ENCODE measurements at places on chromosomes 7 and 10. TPM values are rescaled to one million over a fixed set of nuclear protein-coding genes. Genes with fewer than 3 reads are reported as not detected.

FAM25C gene
- not detected for total RNA-seq

ZSCAN25 gene
- 21.1 TPM for total RNA-seq

GPRIN2 gene
- 0.27 TPM for total RNA-seq

DNA sequence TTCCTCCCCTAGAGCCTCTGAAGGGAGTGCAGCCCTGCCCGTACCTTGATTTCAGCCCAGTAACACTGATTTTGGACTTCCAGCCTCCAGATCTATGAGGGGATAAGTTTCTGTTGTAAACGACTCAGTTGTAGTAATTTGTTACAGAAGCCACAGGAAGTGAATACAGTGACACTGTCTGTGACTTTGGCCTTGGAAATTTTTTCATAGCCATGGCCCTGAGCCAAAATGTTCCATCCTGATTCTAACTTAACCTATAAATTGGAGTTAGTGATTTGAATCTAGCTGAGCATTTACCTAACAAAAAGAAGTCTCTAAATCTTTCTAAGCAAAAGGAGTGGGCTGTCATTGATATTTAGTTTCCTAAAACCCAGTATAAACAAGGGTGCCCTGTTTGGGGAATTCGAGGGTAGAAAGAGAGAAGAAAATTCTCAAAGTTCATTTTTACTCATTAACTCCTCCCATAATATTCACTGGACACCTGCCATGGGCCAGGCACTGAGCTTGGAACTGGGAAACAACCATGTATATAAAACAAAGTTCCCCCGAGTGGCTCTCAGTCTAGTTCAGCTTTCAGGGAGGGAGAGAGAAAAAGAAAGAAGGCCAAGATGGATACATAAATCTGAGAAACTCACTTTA, 162.3 kb downstream of the SKIDA1 start:
- DNase-seq, result no peak

GRCh38 chr10:22832066-22832602, 95.7 kb upstream of the ARMC3 start:
- DNase-seq, result no peak

GRCh38 chr7:36137258-36137657, 15.8 kb upstream of the EEPD1 start:
- DNase-seq, result no peak

DNA sequence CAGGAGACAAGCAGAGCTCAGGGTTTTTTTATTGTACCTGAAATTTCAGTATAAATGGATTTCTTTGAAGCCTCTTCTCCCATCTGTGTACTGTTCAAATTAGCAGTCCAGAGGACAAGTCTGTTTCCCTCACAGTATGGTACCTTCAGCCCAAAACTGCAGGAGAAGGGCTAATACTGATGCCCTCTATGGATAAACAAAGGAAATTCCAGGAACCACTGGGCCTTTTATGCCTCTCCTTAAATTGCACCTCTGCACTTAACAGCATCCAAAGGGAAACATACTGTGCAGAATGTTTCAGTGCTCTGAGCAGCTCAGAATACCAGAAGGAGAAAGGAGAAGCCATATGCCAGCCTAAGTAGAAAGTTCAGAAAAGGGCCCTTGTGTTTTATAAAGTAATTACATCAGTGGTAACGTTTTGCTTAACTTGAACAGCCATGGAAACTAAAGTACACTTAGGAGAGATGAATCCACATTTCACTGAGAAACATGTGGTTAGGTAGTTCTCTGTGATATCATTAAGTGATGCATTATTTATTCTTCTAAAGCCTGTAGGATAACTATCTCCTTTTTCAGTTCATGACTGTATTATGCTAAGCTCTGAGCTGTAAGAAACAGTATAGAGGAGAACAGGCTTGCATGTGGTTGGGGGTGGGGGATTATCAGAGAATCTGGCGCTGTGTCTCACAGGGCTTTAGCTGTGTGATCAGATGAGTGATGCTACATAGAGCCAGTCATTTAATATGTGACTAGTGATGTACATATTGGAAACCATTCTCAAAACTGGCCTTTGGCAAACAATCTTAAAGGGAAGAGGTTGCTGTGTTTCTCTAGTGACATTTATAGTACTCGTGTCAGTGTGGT, 111.3 kb downstream of the POU6F2 start:
- no peak for DNase-seq

TSC22D4 gene
- 57.3 TPM for total RNA-seq

GRCh38 chr7:6154542-6155404, 117.7 kb downstream of the CYTH3 start:
- no peak for DNase-seq

- DNase-seq, result no peak
These were observed 443.7 kb upstream of the GRM3 start for GRCh38 chr7:86199881-86200614.

NKX1-2 gene
- not detected for total RNA-seq

DNA sequence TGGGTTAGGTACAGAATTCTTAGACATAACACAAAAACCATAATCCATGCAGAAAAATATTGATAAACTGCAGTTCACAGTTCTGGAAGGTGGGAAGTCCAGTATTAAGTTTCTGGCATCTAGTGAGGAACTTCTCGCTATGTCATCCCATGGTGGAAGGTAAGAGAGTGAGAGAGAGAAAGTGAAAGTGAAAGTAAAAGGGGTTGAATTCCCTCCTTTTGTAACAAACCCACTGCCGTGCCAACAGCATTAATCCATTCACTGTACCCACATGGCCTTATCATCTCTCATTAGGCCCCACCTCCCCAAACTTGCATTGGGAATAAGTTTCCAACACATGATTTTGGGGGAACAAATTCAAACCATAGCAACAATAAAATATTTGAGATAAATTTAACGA, 17.1 kb downstream of the ZNF485 start:
- DNase-seq, result no peak

GRCh38 chr10:117322260-117322659, 53.0 kb downstream of the PDZD8 start:
- no peak for DNase-seq

GRCh38 chr10:11835704-11836103, 12.5 kb downstream of the PROSER2 start:
- DNase-seq, result no peak

DNA sequence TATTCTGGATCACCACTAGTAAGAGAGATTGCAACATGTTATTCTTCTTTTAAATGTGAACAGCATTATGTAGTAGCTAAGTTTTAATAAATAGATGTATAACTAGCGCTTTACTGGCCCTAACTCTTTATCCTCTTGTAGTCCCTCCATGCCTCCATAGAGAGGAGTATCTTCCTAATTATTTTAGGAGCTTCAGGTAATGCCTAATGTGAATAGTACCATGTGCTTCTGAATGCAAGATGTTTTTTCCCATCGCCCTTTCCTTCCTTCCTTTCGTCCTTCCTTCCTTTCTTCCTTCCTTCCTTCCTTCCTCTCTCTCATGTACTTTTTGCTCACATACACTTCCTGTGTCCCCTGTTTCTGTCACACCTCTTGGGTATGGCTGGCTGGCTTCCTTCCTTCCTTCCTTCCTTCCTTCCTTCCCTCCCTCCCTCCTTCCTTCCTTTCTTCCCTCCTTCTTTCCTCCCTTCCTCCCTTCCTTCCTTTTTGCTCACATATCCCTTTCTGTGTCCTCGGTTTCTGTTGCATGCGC, 290.7 kb downstream of the HDAC9 start:
- no peak for DNase-seq

- no peak for DNase-seq
These were observed 111.6 kb downstream of the HTR5A start for GRCh38 chr7:155181768-155182167.

MMP21 gene
- 1.6 TPM for total RNA-seq

DNA sequence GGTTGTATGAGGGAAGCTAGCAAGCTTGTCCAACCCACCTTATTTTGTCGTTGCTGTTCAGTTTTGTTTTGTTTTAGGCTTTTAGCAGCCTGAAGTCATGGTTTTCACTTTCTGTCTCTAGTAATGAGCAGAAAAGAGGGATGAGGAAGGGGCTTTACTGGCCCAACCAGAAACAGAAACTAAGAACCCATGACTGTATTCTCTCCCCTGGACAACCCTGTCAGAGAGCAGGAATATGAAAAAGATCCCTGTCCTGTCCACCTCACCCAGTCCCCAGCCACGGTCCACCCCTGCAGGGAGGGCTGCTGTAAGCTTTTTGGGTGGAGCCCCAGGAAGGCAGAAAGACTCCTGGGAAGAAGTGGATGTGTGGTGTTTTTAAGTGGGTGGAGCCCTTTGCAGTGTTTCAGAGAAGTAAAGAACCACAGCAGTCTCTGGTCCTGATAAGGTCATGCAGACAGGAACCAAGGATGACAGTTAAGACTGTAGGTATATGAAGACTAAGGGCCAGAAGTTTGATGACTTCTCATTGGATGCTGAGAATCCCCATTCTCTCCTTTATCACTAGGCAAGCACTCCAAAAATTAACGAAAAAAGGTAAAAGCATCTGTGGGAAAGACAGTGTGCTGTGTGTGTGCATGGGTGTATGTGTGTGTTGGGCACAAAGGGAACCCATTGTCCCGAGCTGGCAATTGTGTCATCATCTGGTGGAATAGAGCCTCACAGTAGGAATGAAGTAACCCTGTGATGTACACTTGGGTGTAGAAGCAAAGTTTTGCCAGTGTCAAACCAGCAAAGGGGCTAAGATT, 13.8 kb downstream of the MRPL32 start:
- no peak for DNase-seq

GBX1 gene
- total RNA-seq, result not detected

DNA sequence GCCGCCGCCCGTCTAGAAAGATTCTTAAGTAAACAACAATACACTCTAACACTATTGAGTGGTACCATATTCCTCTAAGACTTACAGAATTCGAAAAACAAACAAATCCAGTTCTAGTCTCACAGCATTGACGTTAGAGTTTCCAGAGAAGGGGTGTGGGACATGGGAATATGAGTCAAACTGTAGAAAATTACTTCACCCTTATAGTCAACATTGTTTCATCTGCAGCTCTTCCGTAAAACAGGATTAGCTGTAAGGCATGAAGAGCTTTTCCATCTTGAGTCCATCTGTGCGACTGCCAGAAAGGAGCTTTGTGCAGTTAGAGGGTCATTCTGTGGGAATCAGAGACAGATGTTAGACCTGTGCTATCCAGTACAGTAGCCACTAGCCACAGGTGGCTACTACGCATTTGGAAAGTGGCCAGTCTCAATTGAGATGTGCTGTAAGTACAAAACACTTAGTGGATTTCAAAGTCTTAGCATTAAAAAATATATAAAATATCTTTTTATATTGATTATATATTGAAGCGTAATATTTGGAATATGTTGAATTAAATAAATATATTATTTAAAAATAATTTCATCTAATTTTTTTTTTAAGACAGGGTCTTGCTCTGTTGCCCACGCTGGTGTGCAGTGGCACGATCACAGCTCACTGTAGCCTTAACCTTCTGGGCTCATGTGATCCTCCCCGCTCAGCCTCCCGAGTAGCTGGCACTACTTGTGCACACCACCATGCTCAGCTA, 79.8 kb upstream of the MPP7 start:
- no peak for DNase-seq

GRCh38 chr10:74282848-74283210, 131.8 kb downstream of the ADK start:
- DNase-seq, result no peak

- no peak for DNase-seq
These were observed 79.4 kb upstream of the FEZF1 start for GRCh38 chr7:122383934-122384333.

OPN4 gene
- not detected for total RNA-seq

DNA sequence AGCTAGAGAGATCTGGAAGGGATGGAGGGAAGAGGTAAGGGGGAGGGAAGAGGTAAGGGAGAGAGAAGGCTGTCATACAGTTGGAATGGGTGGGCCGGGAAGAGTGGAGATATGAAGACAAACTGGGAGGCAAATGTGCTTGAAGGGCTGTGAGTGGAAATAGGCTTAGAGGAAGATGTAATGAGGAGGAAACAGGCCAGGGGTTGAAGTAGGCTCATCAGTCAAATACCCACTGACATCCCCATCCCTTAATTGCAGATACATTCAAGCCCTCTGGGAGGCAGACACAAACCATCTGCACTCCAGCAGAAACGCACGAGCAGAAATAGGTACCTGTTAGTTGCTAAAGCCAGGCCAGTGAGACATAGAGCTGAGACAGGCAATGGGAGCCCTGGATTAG, 2.1 kb downstream of the SYNPO2L start:
- DNase-seq, result no peak

- DNase-seq, result no peak
These were observed 10.4 kb downstream of the TM9SF3 start for GRCh38 chr10:96576277-96576980.

- no peak for DNase-seq
These were observed 346.4 kb upstream of the SHH start for GRCh38 chr7:156158693-156159092.

DNA sequence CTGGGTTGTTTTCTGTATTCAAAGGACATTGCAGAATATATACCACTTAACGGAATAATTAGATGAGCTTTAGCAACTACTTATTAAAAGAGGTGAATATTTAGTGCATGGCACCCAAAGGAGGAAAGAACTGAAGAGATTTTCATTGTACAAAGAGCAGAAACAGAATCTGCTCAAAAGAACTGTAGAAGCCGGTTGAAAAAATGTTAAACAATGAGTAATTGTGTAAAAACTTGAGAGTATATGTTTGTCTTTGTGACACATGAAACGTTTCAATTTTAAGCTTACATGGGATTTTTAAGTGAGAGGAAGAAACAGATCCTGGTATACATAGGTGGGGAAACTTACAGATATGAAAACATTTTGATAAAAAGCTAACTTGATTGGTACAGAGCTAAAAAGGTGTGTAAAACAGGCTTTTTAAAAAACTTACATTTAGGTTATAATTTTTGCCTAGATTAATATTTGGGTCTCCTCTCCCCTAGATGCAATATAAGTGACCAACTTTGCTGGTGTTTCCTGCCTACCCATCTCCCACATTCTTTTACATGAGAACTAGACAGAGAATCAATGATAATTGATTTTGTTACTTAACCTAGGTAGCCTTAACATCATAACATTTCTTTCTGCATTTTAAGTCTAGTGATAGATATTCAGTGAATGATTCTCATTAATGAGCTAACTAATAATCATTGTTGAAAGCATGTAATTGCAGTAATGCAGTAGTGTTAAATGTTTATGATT, 6.8 kb downstream of the ARL5B start:
- no peak for DNase-seq

- no peak for DNase-seq
These were observed 21.7 kb downstream of the OPALIN start for GRCh38 chr10:96337106-96337505.

CYP2C19 gene
- not detected for total RNA-seq

SHTN1 gene
- total RNA-seq, result 20.5 TPM

DNA sequence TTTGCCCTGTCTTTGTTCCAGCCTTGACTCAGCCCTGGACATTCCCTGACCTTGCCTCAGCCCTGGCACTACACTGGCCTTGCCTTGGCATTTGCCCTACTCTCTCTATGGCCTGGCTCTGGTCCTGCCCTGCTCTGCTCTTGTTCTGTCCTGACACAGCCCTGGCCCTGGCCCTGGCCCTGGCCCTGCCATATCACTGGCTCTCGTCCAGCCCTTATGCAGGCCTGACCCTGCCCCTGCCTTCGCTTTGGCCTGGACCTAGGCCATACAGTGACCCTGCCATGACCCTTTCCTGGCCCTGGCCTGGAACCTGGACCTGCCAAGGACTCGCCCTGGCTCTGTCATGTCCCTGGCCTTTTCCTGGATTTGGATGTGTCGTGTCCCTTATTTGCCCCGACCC, 646.0 kb downstream of the ZNF37A start:
- DNase-seq, result no peak

GRCh38 chr7:4745265-4745919, 30.0 kb upstream of the AP5Z1 start:
- no peak for DNase-seq

- no peak for DNase-seq
These were observed 32.6 kb upstream of the ELN start for GRCh38 chr7:73995330-73995729.

CALHM1 gene
- not detected for total RNA-seq

Data from ovary (tissue), 10 donors.